Putamen (tissue), 1 donor: ENCODE measurements at places on chromosomes 2 and 18.

DNA sequence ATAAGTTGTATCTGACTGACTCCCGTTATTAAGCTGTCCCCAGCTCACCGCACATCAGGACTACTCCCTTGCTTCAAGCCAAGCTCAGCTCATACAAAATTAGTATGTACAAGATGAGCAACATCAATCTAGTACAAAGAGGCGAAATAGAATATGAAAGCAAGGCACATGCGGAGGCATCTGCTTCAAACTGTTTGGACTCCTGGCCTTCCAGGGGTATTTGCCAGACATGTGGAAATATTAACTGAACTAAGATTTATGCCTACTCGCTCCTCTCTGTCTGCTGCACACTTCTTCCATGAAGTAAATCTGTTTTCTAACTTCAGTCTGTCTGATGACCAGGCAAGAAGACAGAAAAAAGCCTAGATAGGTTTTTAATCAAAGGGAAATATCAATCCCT is 499.8 kb downstream of the PID1 start:
- no peak for DNase-seq

DNA sequence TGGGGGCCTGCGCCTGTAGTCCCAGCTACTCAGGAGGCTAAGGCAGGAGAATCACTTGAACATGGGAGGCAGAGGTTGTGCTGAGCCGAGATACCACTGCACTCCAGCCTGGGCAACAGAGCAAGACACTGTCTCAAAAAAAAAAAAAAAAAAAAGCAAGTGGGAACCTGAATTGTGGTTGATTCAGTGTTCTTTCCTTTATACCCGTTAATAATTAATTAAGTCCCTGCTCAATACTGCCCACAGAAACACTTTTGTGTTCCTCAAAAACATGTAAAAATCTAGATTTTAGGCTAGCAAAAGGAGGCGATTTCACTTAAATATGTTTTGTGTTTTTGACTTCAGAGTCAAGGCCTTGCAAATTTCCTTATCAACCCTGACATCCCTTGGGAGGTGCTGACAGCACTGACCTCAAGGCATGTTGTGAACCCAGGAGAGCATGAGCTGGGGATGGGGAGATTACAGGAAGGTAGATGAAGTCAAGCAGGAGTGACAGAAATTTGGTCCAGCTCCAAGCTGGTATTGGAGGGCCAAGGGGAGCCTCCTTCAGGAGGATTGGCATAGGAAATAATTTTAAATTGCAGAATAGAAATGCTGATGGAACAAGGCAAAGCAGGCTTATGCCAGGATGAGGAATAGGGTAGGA is 89.0 kb upstream of the PNPT1 start:
- DNase-seq = no peak

DNA sequence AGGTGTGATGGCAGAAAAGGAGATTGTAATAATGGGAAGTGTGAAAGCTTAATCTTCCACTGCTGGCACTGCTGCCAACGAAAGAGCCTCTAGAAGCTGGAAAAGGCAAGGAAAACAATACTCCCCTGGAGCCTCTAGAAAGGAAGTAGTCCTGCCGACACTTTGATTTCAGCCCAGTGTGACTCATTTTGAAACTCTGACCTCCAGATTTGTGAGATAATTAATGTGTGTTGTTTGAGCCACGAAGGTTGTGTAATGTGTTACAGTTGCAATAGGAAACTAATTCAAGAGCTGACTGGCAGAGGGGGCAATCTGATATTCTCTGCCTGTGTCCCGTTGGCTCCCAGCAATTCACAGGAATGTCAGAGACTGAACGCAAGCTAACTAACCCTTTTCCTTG is 219.2 kb upstream of the UBE2E3 start:
- no peak for DNase-seq

- DNase-seq = no peak
Observed at GRCh38 chr18:58924473-58924872, 59.8 kb downstream of the ZNF532 start.

DNA sequence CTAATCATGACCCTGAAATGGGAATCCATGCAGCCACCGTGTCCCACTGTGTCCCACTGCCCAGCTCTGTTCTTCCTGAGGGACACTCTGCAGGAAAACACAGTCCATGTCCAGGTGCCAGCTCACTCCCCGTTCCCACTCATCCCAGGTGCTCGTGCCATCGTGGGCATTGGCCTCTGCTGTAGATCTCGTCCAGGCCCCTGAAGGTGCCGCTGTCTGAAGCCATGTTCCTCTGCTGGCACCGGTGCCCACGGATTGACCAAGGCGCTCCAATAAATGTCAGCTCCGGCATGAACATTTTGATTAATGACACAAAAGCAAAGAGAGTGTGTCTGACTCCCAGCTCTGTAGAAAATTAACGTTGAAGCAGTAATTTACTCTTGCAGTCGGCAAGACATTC is 280.1 kb upstream of the SALL3 start:
- no peak for DNase-seq

DNA sequence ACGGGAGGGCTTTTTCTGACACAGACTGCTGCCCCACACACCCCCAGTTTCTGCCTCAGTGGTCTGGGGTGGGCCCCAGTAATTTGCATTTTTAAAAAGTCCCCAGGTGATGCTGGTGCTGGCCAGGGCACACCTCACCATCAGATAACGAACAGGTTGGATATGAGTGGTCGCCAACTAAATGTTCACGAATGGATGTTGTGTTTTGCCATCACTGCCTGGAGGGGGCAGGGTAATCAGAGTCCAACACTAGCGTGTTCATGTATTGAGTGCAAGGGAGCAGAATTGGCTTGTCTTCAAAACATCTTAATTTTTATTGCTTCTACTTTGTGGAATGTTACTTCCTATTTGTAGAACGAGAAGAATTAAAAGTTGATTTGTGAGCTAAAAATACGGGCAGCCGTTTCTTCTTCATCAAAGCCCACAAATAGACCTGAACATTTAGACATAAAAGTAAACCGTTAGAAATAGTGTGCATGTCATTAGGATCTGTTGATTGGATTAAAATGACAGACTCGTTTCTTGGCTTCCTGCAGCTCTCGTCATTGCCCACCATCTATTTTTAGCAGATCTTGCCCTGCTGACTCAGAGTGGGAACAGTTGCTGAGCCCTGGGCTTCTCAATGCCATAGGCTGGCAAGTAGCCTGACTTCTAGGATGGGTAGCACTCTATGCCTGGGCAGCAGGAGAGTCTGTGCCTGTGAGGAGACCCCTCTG is 45.2 kb downstream of the NCK2 start:
- no peak for DNase-seq

GRCh38 chr2:68908392-68908970 is 37.3 kb upstream of the BMP10 start:
- DNase-seq = no peak

DNA sequence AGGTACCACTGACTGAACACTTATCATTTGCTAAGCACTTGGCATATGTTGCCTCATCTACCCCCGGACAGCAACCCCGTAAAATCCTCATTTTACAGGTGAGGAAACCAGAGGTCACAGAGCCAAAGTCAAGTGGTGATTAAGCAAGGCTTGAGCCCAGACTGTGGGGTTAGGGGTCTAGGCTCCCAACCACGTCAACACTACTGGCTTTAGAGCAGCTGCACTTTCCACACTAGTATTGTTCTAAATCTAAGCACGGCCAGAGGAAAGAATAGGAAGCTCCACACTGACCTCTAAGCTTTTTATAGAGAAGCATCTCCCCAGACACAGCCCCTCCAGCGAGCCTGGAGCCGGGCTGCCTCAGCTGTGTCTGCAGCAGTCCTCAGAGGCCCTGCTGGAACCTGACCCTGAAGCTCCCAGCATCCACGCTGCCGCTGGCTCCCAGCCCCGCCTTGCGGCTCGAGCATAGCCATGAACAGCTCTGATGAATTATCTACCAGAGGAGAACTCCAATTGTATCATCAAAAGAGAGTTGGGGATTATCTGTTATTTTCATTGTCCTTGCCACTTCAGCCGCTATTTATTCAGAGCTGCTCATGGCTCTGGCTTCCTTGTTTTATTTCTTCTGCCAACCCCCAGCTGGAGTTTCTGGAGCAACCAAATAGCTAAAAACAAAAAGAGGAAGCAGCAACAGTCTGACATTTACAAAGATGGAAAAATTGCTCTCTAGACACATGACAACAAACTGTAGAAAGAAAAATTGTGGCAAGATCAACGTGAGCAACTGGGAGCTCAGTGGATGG is 62.2 kb upstream of the RTN4 start:
- DNase-seq = peak; percentile 89

DNA sequence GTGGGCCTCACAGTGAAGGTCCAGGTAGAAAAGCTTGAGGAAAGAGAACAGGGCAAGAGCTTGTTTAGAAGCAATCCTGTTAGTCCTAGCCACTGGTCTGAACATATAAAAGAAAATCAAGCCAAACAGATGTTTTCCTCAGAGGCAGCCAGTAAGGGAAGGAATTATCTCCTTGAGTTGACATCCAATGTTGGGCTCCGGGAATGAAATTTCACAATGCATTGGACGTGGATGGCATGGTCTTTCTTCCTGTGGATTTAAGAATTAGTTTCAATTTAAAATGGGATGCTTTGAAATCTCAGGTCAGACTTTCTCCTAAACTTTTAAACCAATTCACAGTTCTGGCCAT is 92.1 kb downstream of the ACKR3 start:
- DNase-seq = no peak

DNA sequence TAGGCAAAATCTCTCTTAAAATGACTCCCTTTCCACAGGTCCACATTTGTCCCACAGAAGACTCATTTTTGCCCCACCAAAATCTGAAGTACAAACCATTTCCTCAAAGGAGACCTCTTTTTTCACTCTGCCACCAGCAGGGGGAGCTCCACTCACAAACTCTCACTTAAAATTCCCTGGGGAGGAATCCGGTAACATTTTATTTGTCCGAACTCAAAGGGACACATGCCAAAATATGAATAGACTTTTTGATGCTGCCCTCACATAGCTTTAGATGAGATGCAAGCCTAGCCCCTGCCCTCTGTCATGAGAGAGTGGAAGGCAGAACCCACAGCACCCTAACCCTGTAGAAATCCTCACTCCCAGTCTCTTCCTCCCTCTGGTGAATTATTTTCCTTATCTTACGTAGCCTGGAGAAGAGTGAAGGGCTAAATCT is 57.1 kb downstream of the RMDN2 start:
- DNase-seq = peak; percentile 41

GRCh38 chr18:65093346-65093745 is 657.5 kb upstream of the CDH7 start:
- DNase-seq = peak; percentile 20

GRCh38 chr2:202114795-202115194 is 41.7 kb downstream of the KIAA2012 start:
- no peak for DNase-seq

DNA sequence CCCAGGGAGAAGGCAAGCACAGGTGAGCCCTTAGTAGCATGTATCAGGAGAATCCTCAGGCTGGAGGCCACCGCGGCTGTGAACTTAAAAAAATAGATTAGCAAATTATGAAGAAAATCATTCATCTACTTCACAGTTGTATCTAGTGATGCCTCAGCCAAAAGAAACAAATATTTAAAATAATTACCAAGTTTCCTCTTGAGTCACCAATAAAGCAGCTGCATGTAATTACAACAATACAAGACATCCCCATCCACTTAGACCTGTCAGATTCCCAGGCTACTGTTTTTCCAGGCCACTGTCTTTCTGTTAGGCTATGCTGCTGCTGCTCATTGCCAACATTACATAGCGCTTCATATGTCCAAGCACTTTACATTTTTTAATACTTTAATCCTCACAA is 54.6 kb upstream of the PHLPP1 start:
- DNase-seq = no peak

- DNase-seq = peak; percentile 40
Observed at GRCh38 chr2:219344751-219345430, 12.3 kb upstream of the RESP18 start.

- peak; percentile 34 for DNase-seq
Observed at GRCh38 chr2:141767051-141767450, 363.8 kb downstream of the LRP1B start.

DNA sequence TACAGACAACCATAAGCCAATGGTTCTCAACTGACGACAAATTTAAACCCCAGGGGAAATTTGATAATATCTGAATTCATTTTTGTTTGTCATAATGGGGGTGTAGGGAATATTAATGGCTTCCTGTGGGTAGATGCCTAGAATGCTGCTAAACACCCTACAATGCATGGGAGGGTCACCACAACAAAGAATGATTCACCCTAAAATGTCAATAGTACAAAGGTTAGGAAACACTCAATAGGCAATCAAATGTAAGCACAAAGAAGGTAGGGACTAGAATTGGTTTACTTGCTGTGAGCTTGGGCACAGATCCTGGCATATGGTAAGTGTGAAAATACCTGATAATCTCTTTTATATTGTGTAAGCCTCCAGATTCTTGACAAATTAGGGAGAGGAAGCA is 20.1 kb upstream of the FANCL start:
- DNase-seq = no peak

DNA sequence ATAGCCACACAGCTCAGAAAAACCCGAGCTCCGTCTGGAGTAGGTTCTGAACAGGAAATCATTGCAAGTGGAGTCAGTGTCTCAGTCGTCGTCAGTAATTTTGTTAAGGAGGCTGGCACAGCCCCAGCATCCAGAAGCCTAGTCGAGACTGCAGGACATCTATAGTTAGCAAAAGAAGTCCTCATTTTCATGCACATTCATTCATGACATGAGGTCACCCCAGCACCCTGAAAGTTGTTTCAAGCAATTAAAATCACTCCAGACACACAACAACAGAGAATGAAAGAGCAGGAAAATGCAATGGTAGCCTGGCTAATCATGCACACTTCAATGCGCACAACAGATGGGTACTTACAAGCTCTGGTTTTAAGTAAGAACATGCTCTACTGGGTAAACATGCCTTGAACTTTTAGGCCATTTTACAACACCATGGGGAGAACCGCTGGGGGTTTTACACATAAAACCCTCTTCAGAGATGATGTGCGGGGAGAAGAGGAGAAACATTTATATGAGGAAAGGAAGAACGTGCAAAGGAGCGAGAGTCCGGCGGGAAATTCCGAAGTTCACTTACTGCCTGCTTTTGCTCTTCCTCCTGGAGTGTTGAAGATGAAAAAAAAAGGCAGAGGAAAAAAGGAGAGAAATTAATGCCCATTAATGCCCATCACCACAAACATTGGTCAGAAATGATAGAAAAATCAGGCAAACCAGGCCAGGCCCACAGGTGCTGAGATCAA is 77.4 kb upstream of the DNMT3A start:
- DNase-seq = no peak
